Adipocyte (in vitro differentiated cells): ENCODE measurements at places on chromosomes 6 and 20.

GRCh38 chr20:46293084-46293483 lies 15.2 kb downstream of the CDH22 start:
- peak; percentile 44 for DNase-seq

DNA sequence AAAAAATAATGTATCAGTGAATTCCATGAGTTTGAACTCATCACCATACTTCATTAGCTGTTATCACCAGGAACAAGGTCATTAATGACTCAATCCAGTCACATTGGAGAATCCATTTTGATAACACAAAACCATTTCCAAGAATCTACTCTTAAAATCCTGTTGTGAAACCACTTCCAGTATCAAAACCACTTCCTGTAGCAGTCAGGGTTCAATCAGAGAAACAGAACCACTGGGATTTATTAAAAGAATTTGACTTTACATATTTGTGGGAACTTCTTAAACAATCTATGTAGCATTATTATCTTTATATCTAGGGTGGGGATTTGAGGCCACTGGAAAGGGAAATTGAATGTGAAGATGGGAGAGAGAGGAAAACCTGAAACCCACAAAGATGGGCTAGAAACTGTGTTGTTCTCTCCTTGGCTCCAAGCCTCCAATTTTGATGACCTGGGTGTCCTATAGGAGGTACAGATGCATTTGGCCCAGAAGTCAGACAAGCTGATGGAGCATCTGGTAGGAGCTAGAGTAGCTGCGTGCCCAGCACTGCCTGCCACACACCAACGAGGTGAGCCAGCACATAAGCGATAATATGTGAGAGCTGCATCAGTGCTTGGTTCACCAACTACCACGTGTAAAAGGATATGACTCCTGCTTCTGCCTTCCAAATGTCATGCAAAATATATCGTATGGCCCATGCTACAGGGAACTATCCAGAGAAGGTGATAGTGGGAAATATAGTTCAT lies 117.0 kb downstream of the TMEM200A start:
- peak; percentile 46 for DNase-seq

DNA sequence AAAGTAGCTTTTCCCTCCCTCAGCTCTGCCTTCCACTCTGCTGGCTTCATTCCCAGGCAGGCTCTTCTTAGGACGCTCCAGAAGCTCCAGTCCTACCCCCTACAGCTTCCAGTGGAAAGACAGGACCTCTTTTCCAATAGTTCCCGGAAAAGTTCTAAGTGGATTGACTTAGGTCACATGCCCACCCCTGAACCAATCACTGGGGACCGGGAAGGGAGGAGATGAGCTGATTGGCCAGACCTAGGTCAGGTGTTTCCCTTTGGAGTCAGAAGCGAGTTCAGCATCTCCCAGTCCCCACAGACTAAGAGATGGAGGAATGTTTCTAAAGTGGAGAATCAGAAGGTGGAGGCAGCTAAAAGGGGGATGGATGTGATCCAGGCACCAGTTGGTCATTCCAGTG lies 62.9 kb upstream of the KCNG1 start:
- no peak for DNase-seq

- no peak for DNase-seq
These were observed 35.4 kb downstream of the AGPAT4 start for GRCh38 chr6:161238500-161238899.

GRCh38 chr6:3724451-3725144 lies 26.9 kb downstream of the PXDC1 start:
- DNase-seq: peak; percentile 39

DNA sequence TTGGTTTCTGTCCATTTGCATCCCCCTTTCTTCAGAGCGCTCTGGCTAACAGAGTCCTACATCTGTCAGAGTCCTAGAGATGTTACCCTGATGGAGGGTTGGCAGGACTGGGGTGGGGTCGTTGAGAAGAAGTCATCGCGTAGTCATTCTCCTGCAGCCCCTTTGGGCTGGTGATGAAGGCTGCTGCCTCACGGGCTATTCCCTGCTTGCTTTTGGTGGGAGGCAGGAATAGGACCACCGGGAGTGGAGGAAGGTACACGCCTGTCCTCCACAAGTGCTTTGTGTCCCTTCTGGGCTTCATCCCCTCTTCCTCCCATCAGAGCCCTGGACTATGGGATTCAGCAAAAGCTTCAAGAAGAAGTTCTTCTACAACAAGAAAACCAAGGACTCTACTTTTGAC lies 20.9 kb downstream of the CCDC167 start:
- DNase-seq: no peak

GRCh38 chr6:115159733-115160132 lies 816.9 kb upstream of the HS3ST5 start:
- DNase-seq: no peak

DNA sequence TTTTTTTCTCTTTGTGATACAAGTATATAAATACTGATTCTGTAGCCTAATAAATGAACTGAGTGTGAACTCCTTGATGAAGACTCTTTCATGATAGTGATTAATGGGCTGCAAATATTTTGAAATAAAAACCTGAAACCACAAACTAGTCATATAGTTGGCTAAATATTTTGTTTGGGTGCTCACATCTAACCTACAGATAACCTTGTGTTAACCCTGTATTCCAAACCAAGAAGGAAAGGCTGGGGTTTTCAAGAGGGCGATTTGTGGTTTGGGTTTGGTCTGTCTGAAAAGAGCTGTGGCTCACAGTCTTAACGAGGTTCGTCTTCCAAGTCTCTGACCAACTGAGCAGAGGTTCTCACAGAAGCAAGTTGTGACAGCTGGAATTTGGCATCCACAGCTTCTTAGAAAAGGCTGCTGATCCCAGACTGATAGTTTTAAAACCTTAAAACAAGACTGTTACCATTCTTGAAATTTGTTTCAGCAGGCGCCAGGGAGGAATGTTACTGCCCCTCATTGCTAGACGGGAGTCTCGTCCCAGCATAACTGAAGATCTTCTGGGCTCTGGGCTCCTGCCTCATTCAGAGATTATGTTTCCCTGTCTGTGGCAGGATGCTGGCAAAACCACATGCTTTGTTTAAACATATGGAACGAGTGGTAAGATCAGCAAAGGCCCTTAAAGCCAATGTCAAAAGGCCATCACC lies 736.4 kb upstream of the MARCKS start:
- DNase-seq: peak; percentile 86

DNA sequence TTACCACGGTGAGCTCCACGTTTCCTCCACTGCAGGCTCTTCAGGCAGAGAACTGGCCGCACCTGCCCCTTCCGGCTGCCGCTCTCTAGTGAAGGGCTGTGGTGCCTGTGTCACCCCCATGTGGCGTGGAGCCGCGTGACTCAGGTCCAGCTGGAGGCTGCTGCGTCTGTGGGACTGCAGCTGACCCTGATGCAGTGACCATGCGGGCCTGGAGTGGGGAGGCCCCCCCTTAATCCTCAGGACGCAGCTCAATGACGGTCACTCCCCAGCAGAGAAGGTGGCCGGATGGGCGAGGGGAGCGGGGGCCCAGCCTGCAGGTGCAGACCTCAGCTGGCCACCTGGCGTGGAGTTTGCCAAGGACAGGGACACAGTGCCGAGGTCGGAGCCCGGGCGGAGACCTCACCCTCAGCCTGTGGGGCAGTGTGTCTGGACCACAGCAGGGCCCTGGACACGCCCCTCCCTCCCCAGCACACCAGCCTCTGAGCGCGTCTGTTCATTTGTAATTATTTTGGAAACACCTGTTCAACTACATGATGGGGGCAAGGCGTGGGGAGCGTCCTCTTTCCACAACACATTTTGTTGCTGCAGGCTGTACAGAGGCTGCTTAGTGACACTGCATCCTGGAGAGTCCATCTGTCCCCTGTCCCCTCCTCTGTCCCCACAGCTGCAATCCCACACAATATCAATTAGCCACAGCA lies 10.7 kb downstream of the BHLHE23 start:
- DNase-seq: no peak

DNA sequence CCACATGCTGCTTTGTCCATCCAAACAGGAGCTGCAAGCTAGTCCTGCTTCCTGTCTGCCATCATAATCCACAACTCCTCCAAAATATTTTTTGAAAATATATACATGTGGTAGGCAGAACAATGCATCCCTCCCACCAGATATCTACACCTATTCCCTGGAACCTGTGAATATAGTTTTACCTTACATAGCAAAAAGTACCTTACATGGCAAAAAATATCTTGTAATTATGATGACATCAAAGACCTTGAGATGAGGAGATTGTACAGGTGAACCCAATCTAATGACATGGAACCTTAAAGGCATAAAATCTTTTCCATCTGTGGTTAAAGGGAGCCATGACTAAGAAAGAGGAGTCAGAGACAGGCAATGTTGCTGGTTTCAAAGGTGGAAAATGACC lies 15.3 kb upstream of the RGS17 start:
- no peak for DNase-seq

- DNase-seq: no peak
These were observed 21.7 kb downstream of the TRIM38 start for GRCh38 chr6:25984265-25984664.

DNA sequence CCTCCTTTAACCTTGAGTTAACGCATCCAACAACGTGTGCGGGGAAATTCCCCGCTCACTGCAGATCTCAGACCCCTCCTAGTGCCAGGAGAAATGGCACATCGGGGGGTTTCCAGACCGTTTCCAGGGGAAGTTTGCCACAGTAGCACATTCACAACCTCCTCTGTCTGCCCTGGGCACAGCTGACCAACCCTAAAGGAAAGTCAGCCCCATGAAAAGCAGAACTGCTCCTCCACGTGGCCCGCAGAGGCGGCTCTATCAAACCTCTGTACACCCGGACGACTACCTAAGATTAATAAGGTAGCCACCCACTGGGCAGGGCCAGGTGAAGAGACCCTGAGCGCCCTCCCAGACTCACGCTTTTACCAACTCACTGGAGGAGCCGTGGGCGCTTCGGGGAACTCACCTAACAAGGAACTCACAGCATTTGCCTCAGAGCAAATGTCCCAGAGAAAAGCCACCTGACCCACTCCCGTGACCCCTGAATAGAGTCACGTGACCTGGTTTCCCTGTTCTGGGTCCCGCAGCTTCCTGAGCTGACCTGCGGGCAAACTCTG lies 93.1 kb downstream of the PRND start:
- no peak for DNase-seq

- DNase-seq: no peak
These were observed 5.0 kb downstream of the ANKRD60 start for GRCh38 chr20:58223358-58223941.

- no peak for DNase-seq
These were observed 1242.1 kb downstream of the HACE1 start for GRCh38 chr6:103617642-103618041.

GRCh38 chr20:32675223-32675975 lies 1.7 kb upstream of the C20orf203 start:
- DNase-seq: no peak

DNA sequence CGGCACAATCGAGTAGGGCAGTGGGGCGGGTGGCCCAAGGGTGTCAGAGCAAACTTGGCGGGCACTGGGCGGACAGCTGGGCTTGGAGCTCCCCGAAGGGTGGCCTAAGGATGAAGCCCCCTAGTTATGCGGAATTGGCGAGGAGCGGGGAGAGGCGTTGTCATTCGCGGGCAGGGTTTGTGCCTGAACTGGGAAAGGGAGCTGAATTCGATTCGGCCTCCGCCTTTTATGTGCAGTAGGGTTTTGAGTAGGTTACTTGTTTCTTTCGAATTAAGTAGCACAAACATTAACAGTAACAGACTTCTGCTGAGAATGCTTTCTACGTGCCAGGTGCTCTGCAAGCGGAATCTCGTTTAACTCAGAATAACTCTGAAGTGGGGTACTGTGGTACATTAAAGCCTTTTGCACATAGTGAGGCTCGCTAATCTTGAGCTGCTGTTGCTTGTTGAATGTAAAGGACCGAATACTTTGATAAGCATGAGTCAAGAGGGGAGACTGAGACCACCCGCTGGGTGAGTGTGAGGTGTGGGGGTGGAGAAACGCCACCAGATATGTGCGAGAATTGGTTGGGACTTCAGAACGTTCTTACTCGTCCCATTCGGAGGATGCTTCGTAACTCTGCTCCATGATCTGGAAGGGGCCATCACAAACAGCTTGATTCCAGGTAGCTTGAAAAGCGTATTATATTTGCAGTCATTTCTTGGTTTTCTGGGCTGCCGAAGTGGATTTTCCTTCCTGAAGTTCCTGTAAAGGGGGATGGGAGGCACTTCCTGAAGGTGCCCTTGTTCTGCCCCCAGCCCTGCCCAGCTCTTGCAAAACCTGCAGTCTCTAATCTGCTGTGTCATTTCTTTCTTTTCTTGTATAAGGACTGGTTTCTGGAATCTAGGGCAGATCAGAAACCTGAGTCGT lies 833 bp downstream of the RAB5IF start:
- peak; percentile 71 for DNase-seq

- DNase-seq: no peak
These were observed 38.5 kb upstream of the NAA20 start for GRCh38 chr20:19978511-19979210.

DNA sequence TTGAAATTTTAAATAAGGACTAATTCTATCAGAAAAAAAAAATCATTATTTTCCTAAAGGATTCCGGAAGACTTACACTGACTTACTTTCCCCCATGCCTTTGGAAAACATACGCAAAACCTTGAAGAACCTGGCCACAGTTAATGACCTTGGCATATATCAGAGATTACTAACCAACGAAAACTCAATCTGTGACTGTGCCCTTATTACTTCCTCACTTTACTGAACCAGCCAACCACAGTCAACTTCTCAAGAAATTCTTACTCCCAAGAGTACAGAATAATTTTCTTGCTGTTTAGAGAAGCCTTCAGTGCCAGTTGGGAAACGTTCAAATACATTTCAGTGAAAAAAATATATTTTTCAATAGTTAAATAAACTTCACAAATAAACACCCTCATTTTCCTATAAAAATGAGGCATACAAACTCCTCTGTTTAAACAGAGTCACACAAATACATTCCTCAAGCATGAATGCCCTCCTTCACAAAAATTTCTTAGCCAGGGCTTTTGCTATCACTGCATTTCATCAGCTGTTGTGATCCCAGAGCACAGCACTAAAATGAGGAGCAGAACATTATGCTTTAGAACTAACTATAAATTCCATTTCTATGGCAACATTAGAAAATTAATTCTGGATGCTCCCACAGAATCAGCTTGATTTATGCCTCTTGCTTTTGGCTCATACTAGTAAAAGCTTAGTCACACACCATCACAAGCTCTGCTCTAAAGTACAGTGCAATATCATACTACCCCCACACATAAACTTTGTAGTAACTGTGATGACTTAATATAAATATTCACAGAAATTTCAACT lies 117.6 kb downstream of the DST start:
- peak; percentile 92 for DNase-seq

GRCh38 chr6:108557494-108558371 lies 3.0 kb upstream of the FOXO3 start:
- peak; percentile 92 for DNase-seq

- peak; percentile 20 for DNase-seq
These were observed 90.7 kb downstream of the KHDC1L start for GRCh38 chr6:73134588-73134987.

- no peak for DNase-seq
These were observed 245.8 kb upstream of the RREB1 start for GRCh38 chr6:6861995-6862394.

GRCh38 chr6:169162752-169163407 lies 90.8 kb downstream of the THBS2 start:
- peak; percentile 97 for DNase-seq

GRCh38 chr6:144697369-144697760 lies 412.2 kb downstream of the UTRN start:
- DNase-seq: peak; percentile 39

- DNase-seq: peak; percentile 87
These were observed 48.0 kb downstream of the ARMC2 start for GRCh38 chr6:108896111-108896661.
